ENCODE measurements at places on chromosomes 1 and 21.

GRCh38 chr1:45644661-45645060 lies 20.8 kb upstream of the CCDC17 start:
- no peak for DNase-seq

DNA sequence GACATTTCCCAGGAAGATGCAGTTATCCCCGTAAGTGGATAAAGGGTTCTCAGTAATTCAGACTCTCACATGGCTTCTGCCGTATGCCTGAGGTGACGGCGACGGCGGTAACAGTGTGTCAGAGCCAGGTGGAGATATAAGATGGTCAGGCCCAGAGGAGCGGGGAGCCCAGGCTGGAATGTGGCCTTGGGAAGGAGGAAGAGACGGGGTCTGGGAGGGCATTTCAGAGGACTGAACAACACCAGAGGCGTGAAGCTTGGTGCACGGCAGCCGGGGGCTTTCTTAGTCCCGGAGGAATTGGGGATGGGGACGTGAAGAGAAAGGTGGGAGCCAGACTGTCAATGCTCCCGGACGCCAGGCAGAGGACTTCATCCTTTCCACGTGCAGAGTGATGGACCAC lies 1.0 kb downstream of the RER1 start:
- no peak for DNase-seq

- no peak for DNase-seq
Measured at GRCh38 chr1:226511296-226511695, 37.3 kb upstream of the STUM start.

DNA sequence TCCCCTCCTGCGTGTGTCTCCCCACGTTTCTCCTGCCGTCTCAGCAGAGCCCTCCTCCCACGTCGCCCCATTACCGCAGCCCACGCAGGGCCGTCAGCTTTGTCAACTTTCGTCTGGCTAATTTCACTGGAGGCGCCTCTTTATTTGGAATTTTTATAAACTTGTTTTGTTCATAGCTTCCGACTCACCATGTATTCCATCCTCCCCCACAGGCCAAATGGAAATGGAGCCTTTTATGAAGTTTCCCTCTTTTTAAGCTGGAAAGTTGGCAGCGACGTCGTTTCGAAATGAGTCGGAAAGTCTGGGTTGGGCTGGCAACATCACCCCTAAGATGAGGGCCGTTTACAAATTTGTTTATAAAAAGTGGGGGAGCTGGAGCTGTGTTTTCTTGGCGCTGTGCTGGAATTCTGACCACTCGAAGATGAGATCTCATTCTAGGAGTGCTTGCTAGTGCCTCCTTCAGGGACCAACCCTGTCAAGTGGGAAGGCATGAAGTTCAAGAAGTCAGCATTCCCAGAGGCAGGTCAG lies 23.7 kb upstream of the SLC45A1 start:
- DNase-seq: no peak

DNA sequence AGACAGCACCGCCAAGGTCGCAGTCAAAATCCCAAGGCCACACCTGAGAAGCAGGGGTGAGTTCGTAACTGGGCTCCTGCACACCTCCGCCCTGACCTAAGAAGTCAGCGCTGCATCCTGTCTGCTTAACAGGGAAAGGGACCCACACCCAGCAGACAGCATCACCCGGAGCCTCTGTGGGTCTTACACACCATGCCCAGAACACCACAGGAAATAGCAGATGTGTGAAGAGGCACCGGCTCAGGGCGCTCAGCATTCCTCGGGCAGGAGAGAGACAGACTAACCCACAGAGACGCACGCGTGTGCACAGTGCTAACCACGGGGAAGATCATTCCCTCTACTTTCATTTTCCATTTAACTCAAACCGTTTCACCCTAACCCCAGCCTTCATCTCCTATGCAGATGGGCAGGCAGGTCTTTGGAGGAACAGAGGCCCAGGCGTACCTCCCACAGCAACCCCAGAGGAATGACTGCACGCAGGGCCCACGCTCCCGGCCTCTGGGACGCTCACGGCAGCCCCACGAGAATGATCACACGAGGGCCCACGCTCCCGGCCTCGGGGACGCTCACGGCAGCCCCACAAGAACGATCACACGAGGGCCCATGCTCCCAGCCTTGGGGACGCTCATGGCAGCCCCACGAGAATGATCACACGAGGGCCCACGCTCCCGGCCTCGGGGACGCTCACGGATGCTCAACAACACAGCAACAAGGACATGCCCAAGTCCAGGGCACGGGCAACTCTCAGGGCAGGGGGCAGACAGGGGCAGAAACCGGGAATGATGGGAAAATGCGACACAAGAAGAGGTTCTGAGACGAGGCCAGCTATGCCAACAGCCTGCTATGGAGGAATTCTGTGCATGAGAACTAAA lies 20.9 kb downstream of the POFUT2 start:
- DNase-seq: no peak

DNA sequence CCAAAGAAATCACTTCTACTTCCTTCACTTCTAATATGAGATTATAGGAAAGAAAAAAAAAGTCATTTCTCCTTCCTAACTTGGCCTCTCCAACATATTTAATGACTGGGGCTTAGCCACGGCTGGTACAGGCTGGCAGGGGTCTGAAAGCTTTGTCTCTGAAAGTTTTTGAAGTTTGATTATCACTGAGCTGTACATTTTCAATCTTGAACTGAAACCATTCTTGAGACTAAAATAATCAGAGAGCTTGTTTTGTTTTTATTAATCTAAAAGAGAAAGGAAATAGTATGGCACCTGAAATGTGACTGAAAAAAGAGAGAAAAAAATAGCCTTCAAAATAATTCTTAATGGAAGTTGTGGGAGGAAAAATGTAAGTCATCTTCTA lies 3.8 kb upstream of the KRTAP19-8 start:
- no peak for DNase-seq

GRCh38 chr1:220032911-220033310 lies 13.4 kb downstream of the EPRS1 start:
- no peak for DNase-seq

- DNase-seq: no peak
Measured at GRCh38 chr1:156368889-156369684, at the start of gene RHBG. TSS of gene RHBG (plus strand) at chr1:156369211. CDS start at chr1:156369250, 39 bp downstream.

DNA sequence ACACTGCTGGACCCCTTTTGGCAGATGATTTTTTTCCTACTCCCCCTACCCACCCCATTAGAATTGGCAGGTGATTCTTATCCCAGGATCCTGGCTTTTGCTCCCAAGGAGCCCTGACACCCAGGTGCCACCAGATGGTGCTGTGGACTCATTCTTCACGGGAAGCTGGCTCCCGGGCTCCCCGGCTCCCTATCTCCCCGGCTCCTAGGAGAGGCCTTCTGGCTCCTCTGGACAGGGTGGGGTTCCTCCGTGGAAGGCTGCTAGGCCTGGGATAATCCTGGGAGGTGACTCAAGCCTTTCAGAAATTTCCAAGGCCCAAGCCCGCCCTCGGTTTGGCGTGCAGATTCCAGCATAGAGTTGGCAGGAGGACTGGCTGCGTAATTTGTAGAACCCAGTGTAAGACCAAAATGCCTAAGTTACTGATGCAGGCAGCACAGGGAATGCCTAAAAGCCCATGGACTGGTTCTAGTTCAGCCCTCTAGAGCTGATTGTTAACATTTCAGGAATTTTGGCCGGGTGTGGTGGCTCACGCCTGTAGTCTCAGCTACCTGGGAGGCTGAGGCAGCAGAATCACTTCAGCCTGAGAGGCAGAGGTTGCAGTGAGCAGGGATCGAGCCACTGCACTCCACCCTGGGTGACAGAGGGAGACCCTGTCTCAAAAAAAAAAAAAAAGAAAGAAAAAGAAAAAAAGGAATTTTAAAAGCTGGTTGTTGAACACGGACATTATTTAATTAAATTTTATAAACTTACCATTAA lies 6.8 kb upstream of the BSDC1 start:
- DNase-seq: peak; percentile 32

DNA sequence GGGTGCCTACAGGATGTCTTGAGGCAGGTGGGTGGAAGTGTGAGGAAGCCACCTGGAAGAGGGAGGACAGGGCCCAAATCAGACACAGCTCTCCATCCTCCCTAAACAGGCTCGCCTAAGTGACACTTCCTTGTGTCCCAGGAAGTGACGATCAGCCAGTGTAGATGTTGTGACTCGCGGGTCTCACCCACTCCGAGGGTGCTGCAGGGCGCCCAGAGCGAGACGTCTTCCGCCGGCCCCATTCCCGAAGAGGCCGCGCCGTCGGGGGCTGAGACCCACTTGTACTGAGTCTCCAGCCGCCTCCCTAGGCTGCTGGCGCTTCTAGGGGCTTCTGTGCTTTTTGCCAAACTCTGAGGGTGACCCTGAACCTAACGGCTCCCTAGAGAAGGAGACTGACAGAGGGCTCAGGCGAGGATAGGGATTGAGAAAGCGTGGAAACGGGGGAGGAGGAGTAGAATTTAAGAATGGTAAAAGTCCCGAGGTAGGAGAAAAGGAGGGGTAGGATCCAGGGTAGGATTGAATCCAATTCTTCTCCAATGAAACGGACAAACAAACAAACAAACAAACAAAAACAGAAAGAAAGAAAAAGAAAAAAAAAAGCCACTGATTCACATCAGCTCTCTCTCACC lies 543 bp upstream of the MARK1 start:
- DNase-seq: no peak

- DNase-seq: no peak
Measured at GRCh38 chr1:183780159-183780558, 24.8 kb upstream of the RGL1 start.

DNA sequence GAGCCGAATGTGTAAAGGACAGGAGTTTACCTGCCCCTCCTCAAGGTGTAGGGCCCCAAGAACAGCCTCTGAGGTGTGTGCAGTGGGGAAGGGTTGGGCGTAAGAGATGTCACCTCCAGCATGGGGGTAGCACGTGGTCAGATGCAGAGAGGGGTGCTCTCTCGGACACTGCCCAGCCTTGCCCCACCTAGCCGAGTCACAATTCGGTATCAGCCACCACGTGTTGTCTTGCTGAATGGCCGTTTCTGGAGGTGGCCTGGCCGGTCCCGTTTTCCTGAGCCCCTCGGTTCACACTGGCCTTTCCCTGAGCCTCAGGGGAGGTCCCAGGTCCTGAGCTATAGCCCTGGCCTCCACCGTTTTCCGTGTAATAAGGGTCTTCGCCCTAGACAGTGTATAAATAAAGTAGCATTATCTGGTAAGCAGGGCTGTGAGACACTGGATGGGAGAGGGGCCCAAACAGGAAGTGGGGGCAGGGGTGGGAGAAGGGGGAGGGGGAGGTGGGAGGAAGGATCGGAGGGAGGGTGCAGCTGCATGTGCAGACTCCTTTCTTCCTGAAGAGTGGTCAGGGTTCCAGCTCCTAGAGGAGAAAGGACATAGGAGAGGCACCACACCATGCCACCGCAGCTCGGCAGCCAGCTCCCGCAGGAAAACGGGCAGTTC lies 23.3 kb downstream of the CD34 start:
- no peak for DNase-seq

DNA sequence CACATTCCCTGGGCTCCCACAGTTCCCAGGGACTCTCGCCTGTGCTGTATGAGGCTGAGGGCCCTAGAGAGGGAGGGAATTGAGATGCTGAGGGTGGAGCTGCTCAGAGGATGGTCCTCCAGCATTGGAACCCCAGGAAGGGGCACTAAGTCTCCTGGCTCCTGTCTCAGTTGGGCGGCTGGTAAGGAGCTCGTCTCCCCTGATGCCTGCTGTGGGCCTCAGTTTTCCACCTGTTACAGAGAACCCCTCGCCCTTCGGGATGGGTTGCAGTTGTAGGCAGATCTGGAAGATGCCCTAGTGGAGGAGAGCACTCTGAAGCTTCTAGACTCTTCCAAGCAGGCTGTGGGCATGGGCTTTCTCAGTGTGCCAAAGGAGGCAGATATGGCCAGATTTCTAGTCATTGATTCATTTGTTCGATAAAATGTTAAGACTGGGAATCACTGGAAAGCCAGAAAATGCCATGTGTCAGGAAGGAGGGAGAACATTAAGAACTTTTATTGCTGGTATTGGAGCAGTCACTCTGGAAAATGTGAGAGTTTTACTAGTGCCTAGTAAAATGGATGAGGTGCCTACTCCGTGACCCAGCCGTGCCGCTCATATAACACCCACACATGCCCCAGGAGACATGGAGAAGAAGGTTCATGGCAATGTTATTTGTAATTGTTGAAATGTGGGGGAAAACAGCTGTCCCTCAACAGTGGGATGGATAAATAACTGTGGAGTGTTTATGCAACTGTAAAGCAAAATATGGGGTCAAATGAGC lies 828 bp upstream of the MYBPH start:
- no peak for DNase-seq

DNA sequence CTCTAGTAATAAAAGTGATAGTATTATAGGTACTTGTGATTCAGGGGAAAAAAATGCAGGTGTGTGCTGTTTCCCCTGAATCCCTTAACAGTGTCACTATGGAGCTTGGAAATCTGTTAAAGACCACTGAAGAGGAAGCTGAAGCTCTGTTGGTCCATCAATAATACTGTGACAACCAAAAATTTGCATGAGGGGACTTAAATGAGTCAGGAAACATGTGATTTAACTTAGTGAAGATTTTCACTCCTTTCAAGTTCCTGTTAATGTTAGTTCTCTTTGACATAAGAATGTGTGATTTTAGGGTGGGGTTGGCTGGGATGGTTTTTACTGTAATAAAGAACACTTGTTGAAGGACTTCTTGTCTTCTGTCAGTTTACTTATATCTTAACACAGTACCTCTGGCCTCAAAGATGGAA lies 32.0 kb downstream of the VANGL2 start:
- DNase-seq: no peak

DNA sequence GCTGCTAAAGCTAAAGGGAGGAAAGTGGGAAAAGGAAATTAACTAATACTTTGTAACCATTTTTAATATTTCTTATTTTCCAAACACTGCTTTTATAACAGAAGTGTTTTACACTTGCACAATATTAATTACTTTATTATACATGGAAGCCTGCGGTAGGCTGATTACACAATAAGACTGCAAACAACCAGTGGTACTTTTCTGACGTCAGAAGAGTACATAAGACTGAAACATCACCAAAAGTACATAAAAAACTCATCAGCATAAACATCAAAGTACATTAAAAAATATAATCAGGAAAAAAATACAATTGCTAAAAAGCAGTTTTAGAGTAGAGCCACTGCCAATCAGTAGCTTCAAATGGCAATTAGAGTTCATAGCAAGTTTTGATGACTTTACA lies 4.6 kb downstream of the ZNF281 start:
- no peak for DNase-seq

- DNase-seq: no peak
Measured at GRCh38 chr1:229751610-229752009, 125.6 kb downstream of the URB2 start.

DNA sequence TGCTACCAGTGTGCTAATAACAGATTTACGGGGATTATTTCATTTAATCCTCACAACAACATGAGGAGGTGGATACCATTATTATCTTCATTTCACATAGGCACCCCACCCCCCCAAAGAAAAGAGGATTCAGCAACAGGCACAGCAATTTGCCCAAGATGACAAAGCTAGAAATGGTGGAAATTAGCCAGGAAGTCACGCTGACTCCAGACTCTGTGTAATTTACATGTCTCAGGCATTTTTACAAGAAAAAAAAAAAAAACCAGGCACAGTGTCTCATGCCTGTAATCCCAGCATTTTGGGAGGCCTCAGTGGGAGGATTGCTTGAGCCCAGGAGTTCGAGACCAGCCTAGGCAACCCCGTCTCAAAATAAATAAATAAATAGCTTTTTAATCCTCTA lies 37.5 kb upstream of the PRDM2 start:
- DNase-seq: no peak

- no peak for DNase-seq
Measured at GRCh38 chr1:179828554-179829110, 49.0 kb downstream of the TOR1AIP2 start.
